ENCODE measurements at places on chromosomes 2 and 18. TPM values are rescaled to one million over a fixed set of nuclear protein-coding genes. Genes with fewer than 3 reads are reported as not detected.

The KIF3C gene
- 6.3 TPM for total RNA-seq

The CYRIA gene
- total RNA-seq: 0.75 TPM

- DNase-seq: no peak
Observed at GRCh38 chr2:180571559-180571958, 408.8 kb upstream of the UBE2E3 start.

GRCh38 chr2:168478206-168478605 lies 22.1 kb downstream of the CERS6 start:
- no peak for DNase-seq

GRCh38 chr2:235675678-235676535 lies 182.1 kb downstream of the AGAP1 start:
- DNase-seq: no peak

- no peak for DNase-seq
Observed at GRCh38 chr2:107648781-107649404, 177.8 kb upstream of the RGPD4 start.

DNA sequence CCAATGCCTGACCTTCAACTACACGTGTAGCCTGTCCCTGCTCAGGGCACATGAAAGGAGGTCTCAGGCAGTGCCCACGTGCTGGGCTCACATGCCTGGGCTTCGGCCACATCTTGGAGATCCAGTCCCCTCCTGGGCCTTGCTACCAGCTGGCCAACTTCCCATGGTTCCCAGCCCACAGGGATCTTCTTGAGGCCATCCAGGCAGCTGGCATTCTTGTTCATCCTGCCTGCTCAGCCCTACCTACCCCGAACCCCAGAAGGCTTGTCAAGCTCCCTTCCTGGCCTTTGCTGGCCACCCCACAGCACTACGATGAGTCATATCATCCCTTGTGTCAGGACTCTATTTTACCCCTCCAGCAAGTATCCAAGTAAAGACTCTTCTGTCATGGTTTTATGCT lies 97.1 kb downstream of the ZBTB7C start:
- no peak for DNase-seq

DNA sequence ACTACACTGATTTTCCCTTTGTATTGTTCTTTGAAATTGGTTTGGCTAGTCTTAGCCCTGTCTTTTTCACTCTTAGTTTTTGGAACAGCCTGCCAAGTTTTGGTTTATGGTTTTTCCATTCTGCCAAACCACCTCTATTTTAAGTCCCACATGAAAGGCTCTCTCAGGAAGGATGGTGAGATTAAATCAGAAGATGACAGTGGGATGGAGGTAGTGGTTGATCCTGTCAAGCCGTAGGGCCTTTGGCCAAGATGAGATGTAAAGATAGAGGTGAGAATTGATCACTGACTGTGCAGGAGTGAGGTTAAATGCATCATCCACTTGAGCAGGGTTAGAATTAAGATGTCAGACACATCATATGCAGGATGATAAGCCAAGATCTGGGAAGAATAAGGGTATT lies 948.5 kb downstream of the SLC4A3 start:
- no peak for DNase-seq

- no peak for DNase-seq
Observed at GRCh38 chr2:887639-888038, 63.0 kb upstream of the SNTG2 start.

DNA sequence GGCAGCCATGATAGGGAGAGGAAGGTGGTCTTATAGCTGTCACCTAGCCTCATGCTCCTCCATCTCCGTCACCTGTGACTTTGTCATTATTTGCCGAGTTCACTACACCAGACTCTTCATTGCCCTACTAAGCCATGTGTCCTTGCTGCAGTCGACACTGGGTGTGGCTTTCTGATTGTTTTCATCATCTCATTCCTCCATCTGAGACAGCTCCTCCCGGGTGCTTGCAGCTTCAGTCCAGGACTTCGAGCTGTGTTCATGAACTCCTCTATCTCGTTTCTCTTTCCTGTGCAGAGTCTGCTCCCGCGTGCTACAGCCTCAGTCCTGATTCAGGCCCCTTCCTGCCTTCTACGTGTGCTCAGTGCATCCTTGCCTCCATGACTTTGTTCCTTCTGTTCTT lies 295.1 kb upstream of the TNP1 start:
- no peak for DNase-seq
